ENCODE measurements at places on chromosomes 1 and 21.

DNA sequence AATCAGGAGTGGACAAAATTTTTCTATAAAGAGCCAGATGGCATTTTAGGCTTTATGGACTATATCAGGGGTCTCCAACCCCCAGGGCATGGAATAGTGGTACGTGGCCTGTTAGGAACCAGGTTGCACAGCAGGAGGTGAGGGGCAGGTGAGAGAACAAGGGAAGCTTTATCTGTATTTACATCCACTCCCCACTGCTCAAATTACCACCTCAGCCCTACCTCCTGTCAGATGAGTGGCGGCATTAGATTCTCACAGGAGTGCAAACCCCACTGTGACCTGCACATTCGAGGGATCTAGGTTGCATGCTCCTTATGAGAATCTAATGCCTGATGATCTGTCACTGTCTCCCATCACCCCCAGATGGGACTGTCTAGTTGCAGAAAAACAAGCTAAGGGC, 13.9 kb downstream of the PHTF1 start:
- DNase-seq: peak; percentile 28

DNA sequence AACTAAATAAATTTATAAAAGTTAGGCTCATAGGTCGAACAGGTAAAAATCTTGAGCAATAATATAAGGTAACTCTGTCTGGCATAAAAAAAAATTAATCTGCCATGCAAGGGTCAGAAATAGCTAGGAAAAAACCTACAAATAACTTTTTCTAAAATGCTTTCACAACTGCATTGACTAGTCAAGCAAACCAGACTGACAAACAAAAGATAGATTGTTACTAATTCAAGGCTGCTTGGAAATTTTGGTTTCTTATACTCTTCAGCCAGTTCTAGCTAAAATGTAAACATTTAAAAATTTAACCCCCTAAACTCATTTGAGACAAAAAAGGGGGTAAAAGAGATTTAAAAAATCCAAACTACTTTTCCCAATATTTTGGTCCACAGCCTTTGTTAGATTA, 40.8 kb downstream of the S100A10 start:
- no peak for DNase-seq

- DNase-seq: no peak
Observed at GRCh38 chr1:206708058-206708457, 23.4 kb downstream of the MAPKAPK2 start.

DNA sequence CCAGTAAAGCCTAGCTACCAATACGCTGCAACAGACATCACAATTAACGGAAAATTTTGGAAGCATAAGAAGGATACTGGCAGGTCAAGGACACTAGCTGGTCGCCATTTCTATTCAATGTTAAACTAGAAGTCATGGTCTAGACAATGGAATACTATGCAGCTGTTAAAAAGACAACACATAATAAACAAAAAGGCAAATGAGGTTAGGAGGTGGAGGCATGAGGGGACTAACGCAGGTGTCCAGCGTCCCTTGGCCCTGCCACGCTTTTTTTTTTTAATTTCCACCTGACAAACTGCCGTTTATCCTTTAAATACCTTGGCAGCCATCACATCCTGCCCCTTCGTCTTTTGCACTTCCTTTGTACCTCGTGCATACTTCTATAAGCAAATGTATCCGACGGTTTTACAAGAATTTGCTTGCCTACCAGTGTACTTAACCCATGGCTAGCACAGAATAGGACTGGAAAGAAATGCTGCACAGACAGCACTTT, 698 bp upstream of the SLC22A15 start:
- no peak for DNase-seq

- DNase-seq: no peak
Observed at GRCh38 chr1:221456918-221457317, 285.0 kb downstream of the DUSP10 start.

GRCh38 chr1:221241157-221241556, 361.9 kb downstream of the HLX start:
- no peak for DNase-seq

GRCh38 chr1:179137617-179138255, 55.9 kb downstream of the TOR3A start:
- DNase-seq: peak; percentile 6

GRCh38 chr1:83857103-83857502, 141.8 kb downstream of the TTLL7 start:
- DNase-seq: peak; percentile 31

GRCh38 chr1:58928514-58928913, 144.7 kb upstream of the JUN start:
- DNase-seq: no peak

DNA sequence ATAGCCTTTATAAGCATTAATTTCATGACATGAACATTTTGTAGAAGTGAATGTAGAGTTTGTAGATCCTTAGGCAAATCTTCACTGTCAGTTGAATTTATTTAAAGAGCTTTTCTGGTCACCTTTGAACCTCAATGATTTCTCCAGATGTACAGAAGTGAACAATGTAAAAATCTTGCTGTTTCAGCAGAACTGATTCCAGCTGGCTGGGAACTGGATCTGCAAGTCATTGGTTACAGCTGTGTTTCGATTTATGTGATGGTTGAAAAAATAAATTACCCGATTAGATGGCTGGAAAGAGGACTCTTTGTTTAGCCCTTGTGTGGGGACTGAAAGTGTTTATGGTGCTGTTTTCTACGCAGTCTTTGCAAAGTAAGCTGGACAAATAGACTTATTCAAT, 849.8 kb downstream of the USP25 start:
- DNase-seq: no peak

- no peak for DNase-seq
Observed at GRCh38 chr1:2934156-2934540, 87.1 kb upstream of the ACTRT2 start.

DNA sequence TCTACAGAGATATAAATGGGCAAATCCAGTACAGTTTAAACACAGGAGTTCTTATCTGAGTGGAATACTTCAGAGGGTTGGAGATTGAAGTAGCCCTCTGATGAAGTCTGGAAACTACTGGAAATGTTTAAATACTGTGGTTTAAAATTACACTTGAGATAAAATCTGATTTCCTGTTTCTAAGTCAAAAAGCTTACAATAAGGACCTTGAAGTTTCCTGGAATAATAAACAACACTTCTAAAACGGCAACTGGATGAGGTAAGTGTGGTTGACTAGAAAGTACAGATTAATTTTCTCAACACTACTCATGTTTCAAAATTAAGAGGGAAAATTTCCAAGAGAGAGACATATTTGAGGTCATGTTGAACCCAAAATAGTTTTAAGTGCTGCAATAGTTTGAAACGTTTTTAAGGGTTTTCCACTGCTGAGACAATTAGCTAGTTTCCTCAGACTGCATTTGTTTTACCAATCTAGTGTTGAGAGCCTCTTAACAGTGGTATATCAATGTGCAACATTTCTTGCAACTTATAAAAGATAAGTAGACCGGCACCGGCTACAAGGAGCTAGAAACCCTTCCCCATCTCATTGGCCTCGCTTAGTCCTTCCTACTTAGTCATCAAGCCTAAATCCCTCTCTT, 27.4 kb downstream of the KCNA3 start:
- DNase-seq: no peak

GRCh38 chr1:58287894-58288623, 258.5 kb downstream of the OMA1 start:
- DNase-seq: no peak

DNA sequence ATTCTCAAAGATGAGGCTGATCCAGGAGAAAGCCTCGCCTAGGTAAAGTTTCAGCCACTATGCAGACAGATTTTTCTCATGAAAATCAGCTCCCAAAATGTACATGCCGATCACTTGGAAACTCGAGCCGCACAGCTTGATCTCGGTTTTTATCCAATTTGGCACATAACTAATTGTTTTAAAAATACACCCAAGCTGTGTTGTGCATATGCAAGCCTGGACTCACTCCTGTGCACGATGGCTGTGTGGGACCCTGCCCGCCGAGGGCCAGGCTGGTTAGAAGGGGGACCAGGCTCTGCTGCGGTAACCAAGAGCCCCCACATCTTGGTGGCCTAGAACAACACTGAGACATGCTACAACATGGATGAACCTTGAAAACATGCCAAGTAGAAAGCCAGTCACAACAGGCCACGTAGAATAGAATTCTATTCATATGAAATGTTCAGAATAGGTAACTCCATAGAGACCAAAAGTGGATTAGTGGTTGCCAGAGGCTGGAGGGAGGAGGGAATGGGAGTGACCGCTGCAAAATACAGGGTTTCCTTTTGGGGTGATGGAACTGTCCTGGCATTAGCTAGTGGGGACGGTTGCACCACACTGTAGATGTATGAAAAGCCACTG, 16.1 kb upstream of the LDLRAP1 start:
- no peak for DNase-seq

- DNase-seq: no peak
Observed at GRCh38 chr1:147534386-147534785, 6.9 kb upstream of the BCL9 start.

DNA sequence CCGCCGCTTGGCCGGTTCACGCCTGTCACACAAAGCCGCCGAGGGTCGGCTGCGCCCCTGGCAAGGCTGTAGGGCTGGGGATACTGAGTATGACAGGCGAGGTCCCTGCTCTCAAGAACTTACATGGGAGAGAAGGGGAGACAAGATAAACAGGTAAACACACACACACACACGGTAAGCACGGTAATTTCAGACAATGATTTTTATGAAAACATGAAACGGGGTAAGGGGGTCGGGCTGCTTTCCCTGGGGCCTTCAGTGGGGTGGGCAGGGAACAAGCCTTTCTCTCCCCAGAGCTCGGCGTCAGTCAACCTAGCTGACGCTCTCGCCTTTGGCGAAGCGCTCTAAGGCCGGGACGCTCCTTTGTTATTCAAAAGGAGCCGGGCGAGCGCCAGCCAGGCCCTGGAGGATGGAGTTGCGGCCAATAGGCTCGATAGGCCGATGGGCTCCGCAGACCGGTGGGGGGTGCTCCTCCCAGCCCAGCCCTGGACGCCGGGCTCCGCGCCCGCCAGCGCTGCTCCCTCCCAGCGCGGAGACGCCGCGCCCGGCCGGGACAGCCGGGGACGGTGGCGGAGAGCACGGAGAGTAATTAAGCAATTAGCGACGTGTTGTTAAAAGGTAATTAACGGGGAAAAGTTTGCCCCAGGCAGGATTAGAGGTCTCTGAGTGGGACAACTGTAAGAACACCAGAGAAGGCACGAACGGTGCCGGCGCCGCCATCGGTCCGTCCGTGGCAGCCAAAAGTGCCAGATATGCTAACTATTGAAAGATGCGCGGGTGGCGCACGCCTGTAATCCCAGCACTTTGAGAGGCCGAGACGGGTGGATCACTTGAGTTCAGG, 950 bp upstream of the INKA2 start:
- no peak for DNase-seq

DNA sequence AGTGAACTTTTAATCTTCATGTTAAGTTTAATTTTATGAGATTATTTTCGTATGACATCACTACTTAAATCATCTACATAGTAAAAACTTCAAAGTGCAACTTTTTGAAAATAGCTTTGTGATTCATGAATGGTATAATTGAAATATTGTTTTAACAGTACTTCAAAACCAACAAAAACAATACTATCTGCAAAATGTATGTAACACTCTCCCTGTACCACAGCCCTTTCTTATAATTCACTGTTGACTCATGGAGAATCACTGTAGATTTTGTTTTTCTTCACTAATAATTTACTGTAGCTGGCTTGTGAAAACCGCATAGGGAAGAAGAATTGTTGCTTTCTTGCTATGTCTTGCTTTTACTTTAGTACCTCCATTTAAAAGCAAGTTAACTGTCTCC, 301.4 kb upstream of the ADAMTS5 start:
- DNase-seq: no peak

- DNase-seq: no peak
Observed at GRCh38 chr1:152511596-152511995, 993 bp downstream of the LCE5A start.

DNA sequence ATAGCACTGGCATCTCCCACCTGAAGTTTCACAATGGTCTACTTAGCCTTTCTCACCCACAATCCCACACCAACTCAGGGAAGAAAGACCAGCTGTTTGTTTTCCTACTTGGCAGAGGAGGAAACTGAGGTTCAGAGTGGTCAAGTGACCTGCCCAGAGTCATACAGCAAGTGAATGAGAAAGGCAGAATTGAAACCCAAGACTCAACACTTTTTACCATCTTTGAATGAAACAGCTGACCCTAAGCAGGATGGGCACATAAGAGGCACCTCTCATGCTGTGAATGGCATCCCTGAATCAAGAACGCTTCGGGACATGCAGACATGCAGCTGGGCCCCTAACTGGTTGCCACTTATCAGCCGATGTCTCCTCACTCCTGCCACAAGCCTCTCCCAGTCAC, 193.8 kb downstream of the HIVEP3 start:
- no peak for DNase-seq

DNA sequence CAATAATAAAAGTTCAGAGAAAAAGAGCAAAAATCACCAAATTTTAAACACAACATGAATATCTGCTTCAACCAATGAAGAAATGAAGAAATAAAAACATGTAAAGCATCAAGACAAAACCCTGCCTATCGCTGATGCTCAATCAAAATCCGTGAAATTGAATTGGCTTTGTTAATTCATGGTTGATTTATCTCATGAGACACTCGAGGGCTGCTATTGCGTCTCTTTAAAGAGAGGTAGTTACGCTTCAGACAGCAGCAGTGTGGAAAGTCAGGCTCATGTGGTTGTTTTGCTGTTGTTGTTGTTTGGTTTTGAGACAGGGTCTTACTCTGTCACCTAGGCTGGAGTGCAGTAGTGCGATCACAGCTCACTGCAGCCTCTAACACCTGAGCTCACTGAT, 65.5 kb upstream of the RGS7 start:
- DNase-seq: no peak

GRCh38 chr1:43979528-43980254, 681 bp downstream of the B4GALT2 start:
- no peak for DNase-seq

GRCh38 chr21:15986277-15986676, 256.5 kb downstream of the USP25 start:
- DNase-seq: no peak

Data from NCI-H524 treated with DMSO at 0.1 percent for 48 hours (cell line).